ENCODE measurements at places on chromosomes 6 and 20. TPM values are rescaled to one million over a fixed set of nuclear protein-coding genes. Genes with fewer than 3 reads are reported as not detected.
A peak's percentile ranks its signal among the peaks of the same experiment; 100 is the strongest.

TUBB2B gene
- 121 TPM for total RNA-seq

- H3K4me1 ChIP-seq, result peaks cover 23% of the 10 kb centered on the region
- peak overlapping the region; percentile 96 for H3K4me3 ChIP-seq
- DNase-seq, result no peak
- no peak overlapping the region for H3K27ac ChIP-seq
- H3K36me3 ChIP-seq, result peaks cover 4% of the 10 kb centered on the region
- H3K27me3 ChIP-seq, result no peaks in the 10 kb centered on the region
Observed at GRCh38 chr20:35285806-35286076, 1.2 kb upstream of the EIF6 start.

PRDM13 gene
- total RNA-seq, result not detected

DNA sequence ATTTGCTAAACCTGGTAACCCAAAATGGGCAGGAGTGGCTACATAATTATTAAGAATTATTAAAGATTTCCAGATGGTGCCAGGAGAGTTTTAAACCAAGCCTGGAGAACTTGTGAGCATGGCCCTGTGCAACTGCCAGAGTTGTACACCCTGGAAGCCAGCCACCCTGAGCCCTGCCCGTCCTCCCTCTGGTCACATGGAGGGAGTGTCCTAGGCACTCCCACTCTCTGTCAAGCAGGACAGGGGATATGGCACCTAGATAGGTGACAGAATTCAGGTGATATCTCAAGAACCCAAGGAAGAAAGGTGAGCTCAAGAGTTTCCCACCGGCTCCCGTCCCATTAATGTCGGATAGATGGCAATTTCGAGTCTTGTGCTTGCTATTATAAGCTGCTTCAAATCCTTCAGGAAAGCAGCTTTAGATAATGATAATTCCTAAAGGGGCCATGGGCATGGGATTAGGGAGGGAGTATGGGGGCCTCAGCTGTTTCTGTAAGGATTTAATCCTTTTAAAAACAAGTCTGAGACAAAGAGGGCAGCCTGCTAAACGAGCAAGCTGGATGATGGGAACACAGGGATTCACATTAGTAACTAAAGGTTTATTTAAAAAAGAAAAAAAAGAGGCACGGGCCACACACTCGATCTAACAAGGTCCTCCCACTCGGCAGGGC is 169.1 kb downstream of the BMP7 start:
- H3K27ac ChIP-seq, result no peak overlapping the region
- H3K27me3 ChIP-seq, result peaks cover 5% of the 10 kb centered on the region
- no peaks in the 10 kb centered on the region for H3K36me3 ChIP-seq
- no peak overlapping the region for H3K4me3 ChIP-seq

DNA sequence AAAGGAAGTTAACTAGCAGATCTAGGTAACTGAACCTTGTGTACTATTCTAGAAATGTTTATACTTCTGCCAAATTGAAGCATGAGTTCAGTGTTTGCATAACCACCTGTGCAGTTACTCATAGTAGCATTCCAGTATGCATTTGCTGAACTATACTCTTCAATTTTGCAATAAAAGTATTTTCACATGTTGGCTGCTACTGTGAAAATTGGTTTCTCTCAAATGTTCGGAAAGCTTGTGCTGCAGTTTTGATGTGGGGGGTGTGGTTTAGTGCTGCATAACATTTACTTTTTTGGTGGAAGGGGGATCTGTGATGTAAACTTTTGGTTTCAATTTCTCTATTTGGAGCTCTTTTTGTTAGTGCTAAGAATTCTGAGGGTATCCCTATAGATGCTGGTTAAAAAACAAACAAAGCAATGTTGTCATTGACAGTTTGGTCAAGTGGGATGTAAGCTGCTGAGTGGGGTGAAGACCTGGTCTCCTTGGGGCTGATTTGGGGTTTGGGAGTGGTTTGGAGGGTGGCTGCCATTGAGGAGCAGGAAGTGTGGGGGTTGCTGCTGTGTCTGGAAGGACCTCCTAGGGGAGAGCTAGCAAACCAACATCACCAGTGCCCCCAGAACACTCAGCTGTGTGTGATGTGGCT is 87.8 kb downstream of the CARMIL1 start:
- no peaks in the 10 kb centered on the region for H3K27me3 ChIP-seq
- H3K27ac ChIP-seq, result no peak overlapping the region
- no peak for DNase-seq
- H3K4me3 ChIP-seq, result no peak overlapping the region
- no peaks in the 10 kb centered on the region for H3K4me1 ChIP-seq

TEAD3 gene
- 91.8 TPM for total RNA-seq

- DNase-seq, result no peak
- peaks cover 14% of the 10 kb centered on the region for H3K4me1 ChIP-seq
- H3K36me3 ChIP-seq, result no peaks in the 10 kb centered on the region
- no peak overlapping the region for H3K27ac ChIP-seq
Observed at GRCh38 chr20:50629670-50630045, 61.7 kb downstream of the RIPOR3 start.

GRCh38 chr6:127111526-127111925 is 6.9 kb upstream of the RSPO3 start:
- no peaks in the 10 kb centered on the region for H3K36me3 ChIP-seq
- no peak overlapping the region for H3K4me3 ChIP-seq
- H3K27ac ChIP-seq, result no peak overlapping the region
- peaks cover 24% of the 10 kb centered on the region for H3K27me3 ChIP-seq
- no peak for DNase-seq

DNA sequence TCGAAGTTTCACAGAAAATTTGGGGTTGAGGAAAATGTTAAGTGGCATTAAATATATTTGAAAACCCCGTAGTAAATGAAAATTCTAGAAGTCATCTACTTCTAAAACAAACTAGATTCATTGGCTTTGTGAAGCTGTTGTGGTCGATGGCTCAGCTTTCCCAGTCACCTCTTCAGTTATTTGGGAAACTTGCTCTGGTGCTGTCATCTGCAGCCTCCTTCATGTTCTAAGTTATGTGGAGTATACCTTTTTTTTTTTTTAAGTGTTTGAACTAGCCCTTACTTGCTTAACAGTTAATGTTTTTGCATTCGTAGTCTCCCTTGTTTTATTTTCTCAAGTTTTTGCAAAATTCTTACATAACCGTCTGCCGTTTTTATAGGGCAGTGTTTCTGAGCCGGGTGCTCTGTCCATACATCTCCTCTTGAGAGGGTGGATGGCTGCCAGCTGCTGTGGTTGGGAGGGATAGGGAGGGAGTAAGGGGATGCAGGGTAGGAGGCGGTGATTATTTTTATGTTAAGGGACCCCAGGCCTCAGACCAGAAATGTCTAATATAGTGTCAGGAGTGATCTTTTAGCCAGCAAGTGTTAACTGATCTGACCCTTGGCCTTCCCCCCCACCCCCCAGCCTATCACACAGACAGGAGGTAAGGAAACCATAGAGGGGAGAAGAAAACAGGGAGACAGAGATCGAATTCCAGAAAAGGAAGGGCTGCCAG is 7.1 kb downstream of the RREB1 start:
- no peaks in the 10 kb centered on the region for H3K36me3 ChIP-seq
- H3K4me1 ChIP-seq, result peaks cover 64% of the 10 kb centered on the region
- DNase-seq, result no peak
- no peaks in the 10 kb centered on the region for H3K27me3 ChIP-seq

- H3K36me3 ChIP-seq, result peaks cover 2% of the 10 kb centered on the region
- no peak overlapping the region for H3K4me3 ChIP-seq
- DNase-seq, result no peak
- H3K27me3 ChIP-seq, result no peaks in the 10 kb centered on the region
- H3K27ac ChIP-seq, result peak overlapping the region; percentile 59
Observed at GRCh38 chr6:126444659-126445273, 104.9 kb downstream of the CENPW start.

DNA sequence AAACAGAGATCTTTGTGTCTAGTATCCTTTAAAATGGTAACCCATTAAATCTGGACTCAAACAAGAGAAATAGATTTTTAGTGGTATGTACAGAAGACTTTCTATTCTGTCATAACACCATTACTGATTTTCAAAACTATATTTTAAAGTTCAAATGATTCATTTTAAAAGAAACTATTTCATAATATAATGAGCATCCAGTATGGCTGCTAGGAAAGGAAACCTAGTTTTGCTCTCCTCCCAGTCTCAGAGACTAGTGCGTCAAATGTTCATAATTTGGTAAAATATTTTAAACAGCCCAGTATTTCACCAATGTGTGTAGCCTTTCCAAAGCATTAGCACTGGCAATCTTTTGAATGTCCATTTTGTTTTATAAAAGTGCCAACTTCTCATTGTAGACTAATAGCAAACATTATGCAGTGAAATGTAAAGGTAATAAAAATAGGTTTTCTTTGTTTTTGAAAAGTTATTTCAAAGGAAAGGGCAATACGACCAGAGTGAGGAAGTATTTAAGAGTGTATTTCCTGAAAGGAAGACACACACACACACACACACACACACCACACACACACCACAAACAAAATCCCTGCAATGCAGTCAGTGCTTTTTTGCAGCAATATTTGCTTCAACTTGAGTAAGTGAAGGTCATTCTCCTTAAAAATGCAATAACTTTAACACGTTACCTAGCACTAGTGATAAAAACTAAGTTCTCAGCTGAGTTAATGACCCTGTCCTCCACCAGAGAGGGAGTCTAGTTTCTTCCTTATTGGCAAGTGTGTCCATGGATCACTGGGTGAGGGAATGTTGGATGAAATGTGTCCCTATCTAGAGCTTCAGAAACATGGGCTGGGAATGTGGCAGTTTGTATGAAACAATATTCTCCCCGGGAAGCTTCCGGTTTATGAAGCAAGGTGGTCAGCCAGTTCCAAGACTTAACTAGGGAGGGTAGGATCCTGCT is 4.6 kb downstream of the PPP1R3G start:
- H3K36me3 ChIP-seq, result no peaks in the 10 kb centered on the region
- no peak for DNase-seq
- H3K27me3 ChIP-seq, result peaks cover 29% of the 10 kb centered on the region
- no peak overlapping the region for H3K27ac ChIP-seq
- H3K4me3 ChIP-seq, result no peak overlapping the region

KHDC1 gene
- total RNA-seq, result 10.2 TPM

GSS gene
- 54.8 TPM for total RNA-seq

- no peaks in the 10 kb centered on the region for H3K36me3 ChIP-seq
- H3K4me3 ChIP-seq, result no peak overlapping the region
- DNase-seq, result no peak
Observed at GRCh38 chr6:159983641-159984080, 14.8 kb downstream of the IGF2R start.

DNA sequence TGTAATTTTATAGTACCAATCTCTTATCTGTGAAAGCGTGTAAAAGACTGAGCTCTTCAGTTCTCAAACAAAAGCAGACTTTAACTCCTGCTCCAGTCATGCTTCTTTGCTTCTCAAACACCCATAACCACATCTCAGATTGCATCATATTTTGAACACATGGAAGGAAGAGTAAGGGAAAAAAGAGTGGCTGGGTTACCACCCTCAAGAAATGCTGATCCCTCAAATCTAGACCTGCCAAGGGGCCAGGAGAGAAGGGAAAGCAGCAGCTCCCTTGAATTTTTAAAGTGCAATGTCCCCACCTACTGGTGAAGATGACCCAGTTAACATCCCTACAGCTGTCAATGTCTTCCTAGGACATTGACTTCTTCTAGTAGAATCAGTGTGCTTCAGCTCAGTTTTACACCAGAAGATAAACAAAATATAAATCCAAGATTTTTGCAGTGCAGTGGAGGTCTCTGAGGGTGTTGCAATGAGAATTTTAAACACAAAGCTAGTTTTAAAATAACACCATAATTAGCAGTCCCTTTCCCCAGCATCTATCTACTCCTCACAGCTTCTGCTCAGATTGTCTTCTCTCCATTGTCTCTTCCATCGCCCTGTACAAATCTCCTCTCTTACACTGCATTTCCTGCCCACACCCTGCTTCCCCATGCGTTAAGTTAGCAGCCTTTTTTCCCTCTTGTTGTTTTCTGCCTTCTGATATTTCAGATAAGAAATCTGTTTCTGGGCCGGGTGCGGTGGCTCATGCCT is 22.6 kb upstream of the HLA-DQB2 start:
- peaks cover 31% of the 10 kb centered on the region for H3K27me3 ChIP-seq
- DNase-seq, result no peak
- H3K4me1 ChIP-seq, result no peaks in the 10 kb centered on the region

- DNase-seq, result no peak
- H3K27me3 ChIP-seq, result no peaks in the 10 kb centered on the region
- peaks cover 21% of the 10 kb centered on the region for H3K4me1 ChIP-seq
- H3K27ac ChIP-seq, result no peak overlapping the region
Observed at GRCh38 chr6:19320111-19320581, 517.0 kb upstream of the ID4 start.

PRSS35 gene
- total RNA-seq, result 42.2 TPM

TMEM74B gene
- total RNA-seq, result 1.1 TPM

DNA sequence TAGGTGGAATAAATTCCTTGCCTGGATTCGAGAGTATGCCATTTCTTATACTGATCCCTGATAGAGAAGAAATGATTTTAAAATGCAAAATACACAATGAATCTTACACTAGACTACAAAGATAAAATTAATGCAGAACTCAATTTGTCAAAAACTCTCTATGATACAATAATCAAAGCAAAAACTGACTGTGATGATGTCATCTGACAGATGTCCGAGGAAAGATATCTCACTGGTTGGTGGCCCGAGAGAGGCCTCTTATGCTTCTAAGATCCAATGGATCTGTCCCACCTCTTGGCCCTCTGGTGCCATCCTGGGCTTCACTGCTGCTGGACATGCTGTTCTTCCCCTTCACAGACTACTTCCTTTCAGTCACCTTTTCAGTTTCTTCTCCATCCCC is 14.4 kb upstream of the GSTA4 start:
- H3K27ac ChIP-seq, result no peak overlapping the region
- peaks cover 51% of the 10 kb centered on the region for H3K36me3 ChIP-seq
- H3K4me3 ChIP-seq, result no peak overlapping the region

GRCh38 chr6:114735025-114735735 is 392.4 kb upstream of the HS3ST5 start:
- no peaks in the 10 kb centered on the region for H3K27me3 ChIP-seq
- peaks cover 18% of the 10 kb centered on the region for H3K4me1 ChIP-seq
- H3K27ac ChIP-seq, result peak overlapping the region; percentile 52
- H3K36me3 ChIP-seq, result no peaks in the 10 kb centered on the region
- H3K4me3 ChIP-seq, result no peak overlapping the region

DNA sequence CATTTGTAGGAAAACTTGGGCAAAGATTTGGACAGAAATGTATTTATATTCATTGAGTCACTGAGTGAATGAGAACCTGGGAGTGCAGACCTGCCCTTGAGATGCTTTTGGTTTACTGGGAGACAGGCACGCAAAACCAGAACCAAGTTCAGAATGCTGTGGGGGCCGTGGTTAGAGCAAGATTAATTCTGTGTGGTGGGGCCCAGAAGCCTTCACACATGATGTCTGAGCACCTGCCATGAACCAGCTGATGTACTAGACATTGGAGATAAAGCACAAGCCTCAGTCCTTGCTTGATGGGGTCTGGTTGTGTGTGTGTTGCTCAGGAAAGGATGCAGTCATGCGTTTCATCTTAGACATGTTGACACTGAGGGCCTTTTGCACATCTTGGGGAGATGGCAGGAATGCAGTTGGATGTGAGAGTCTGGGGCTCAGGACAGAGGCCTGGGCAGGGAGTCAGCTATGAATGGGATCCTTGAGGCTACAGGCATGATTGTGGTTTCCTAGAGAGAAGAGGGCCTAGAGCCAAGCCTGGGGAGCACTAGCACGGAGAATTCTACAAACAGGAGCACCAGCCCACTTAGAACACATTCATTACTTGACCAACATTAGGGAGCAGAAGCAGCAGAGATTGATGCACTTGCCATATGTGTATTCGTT is 114.3 kb upstream of the TMEM181 start:
- H3K4me3 ChIP-seq, result no peak overlapping the region
- peaks cover 12% of the 10 kb centered on the region for H3K36me3 ChIP-seq
- DNase-seq, result no peak
- no peaks in the 10 kb centered on the region for H3K27me3 ChIP-seq

GRCh38 chr20:20796766-20797440 is 84.5 kb upstream of the RALGAPA2 start:
- H3K4me1 ChIP-seq, result no peaks in the 10 kb centered on the region
- no peaks in the 10 kb centered on the region for H3K36me3 ChIP-seq
- H3K27me3 ChIP-seq, result peaks cover 16% of the 10 kb centered on the region
- DNase-seq, result no peak

EPHA7 gene
- total RNA-seq, result 12.4 TPM

PPP1R3G gene
- total RNA-seq, result 1.3 TPM

Measured in mesothelial cell of epicardium (in vitro differentiated cells).